LHCN-M2 (cell line): ENCODE measurements at places on chromosomes 13 and 19.

- no peak for DNase-seq
Observed at GRCh38 chr19:55253842-55254624, 4.8 kb downstream of the PPP6R1 start.

DNA sequence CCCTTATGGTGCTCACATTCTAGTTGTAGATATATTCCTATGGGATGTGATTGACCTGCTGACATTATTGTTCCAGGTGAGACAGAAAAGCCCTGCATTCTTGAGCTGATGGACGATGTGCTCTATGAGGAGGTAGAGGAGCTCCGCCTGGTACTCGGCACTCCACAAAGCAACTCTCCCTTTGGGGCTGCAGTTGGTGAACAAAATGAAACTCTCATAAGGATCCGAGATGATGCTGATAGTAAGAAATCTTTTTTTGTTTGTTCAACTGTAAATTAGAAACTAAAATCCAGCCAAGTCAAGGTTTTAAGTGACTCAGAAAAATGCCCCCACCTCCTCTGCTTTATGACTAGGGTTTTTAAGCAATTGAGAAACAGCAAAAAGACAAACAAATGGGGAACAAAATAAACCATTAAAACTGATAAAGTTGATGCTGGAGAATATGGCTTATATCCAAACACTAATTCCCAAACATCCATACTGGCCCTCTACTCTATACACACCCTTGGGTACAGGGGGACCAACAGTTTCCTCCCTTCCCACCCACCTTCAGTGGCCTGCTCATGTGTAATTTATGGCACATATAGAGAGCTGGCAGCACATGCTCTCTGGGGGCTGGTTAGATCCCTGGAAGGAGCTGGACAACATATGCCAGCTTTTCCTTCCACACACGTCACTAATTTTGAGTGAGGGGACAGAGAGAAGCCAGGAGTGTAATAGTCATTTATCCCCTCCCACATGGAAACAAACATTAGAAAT lies 139.6 kb downstream of the STOML3 start:
- DNase-seq, result no peak

- DNase-seq, result peak; percentile 51
Observed at GRCh38 chr13:79128158-79128557, 277.9 kb downstream of the RBM26 start.

- DNase-seq, result no peak
Observed at GRCh38 chr13:24659239-24659638, 21.0 kb upstream of the ATP12A start.

- DNase-seq, result no peak
Observed at GRCh38 chr13:51328488-51328887, 11.0 kb upstream of the SERPINE3 start.

DNA sequence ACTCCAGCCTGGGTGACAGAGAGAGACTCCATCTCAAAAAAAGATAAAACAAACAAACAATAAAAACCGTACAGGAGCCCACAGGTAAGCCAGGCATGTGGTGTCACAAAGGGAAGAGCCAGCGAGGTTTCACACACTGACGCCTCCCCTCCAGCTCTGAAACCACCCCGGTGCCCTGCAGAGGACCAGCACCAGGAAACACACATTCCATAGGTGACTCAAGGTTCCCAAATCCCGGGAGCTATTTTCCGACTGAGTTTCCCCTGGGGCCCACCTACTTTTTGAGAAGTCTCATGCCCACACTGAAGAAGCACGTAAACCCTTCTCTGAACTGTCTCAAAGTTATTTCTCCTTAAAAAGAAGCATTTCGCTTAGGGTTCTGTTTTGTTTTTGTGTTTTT lies 40.3 kb downstream of the RHPN2 start:
- no peak for DNase-seq

GRCh38 chr19:36089847-36090246 lies 21.1 kb upstream of the OVOL3 start:
- no peak for DNase-seq

DNA sequence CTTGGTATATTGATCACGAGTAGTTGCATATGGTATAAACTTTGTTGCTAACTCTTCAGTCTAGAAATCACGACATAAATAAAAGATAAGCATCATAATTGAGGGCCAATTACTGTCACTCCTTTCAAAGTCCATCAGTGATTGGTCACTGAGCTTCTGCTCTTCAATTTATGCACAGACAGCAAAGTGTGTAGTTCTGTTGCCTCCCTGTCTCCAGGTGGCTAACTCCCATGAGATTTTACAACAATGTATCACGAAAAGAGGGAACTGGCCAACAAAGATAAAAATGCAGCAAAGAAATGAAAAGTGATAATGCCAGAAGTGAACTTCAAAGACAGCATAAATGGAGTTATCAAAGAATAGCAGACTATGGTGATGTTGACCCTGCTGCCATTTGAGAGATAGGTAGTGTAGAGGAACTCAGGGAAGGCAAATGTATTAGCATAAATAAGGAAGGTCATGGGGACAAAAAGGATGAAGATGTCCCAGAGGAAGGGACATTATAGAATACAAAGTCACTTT lies 12.7 kb upstream of the TNFSF14 start:
- DNase-seq, result no peak

DNA sequence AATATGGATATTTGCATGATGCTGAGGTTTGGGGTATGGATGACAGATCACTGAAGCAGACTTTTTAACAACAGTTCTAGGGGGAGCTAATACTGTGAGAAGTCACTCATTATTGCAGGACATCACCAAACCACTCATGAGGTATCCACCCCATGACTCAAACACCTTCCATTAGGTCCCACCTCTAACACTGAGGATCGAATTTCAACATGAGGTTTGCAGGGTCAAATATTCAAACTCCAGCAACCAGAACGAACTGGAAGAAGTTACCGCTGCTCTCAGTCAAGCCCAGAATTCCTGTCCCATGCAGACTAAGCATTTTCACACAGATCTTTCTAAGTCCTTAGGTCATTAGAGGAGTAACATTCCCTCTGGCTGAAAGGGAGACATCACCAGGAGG lies 758.9 kb downstream of the UQCRFS1 start:
- no peak for DNase-seq

DNA sequence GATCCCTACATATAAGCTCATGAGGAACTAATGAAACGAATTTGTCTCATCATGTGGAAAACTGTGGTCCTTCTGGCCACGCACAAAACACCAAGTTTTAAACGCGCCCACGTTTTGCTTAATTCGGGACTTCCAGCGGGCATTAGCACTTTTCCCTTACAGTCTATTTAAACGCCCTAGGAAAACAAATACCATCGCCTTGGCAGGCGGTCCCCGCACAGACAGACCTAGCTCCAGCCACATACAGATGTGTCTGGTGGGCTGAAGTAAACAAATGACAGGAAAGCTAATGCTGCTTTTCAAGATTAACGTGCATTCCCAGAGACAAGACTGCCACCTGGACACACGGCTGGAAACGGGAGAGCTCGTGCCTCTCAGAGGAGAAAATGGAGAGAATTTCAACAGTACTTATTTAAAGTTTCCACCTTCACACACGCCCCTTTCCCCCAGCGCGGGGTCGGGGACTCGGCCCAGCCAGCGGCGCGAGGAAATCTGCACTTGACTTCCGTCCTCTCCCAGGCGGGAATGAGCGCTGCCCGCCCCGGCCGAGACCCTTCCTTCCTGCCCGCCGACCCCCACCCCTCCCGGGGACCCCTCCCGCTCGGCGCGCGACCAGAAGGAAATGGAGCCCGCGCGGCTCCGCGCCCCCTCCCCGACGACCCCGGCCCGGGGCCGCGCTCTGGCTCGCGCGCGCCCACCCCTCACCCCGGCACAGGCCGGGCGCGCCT lies 931 bp downstream of the USP12 start:
- peak; percentile 33 for DNase-seq

DNA sequence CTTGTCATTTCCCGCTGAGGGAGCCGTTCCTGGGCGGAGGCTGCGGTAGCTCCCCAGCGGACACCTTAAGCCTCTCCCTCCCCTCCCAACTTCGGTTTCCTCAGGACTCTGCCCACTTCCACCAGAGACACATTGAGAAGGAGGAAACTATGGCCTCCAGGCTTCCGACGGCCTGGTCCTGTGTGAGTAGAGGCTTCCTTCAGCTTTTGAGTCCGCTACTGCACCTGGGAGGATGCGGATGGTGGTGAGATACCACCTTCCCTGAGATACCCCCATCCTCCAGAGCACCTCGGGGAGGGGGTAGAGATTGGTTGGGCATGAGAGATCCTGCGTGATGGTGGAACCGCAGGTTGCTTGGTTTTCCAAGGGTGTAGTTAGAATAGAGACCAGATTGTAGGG lies 955 bp downstream of the ZNF274 start:
- DNase-seq, result no peak

- no peak for DNase-seq
Observed at GRCh38 chr19:15169541-15170285, 31.1 kb downstream of the NOTCH3 start.

DNA sequence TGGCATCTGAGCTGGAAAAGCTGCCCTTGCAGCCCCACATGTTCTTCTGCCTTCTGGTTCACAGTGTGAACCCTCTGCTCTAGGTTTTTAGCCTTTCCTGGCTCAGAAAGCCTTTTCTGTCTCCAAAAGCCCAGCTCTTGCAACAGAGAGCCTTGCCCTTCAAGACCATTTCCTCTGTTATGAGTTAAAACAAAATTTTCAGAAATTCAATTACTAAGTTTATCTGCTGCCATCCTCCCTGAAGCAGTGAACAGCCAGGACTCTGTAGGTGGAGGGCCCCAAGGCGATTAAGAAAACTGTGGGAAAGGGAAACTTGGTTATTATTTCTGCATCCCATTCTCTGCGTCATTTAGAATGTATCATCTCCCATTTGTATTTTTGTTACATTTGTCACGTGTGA lies 18.8 kb downstream of the FAM124A start:
- no peak for DNase-seq

DNA sequence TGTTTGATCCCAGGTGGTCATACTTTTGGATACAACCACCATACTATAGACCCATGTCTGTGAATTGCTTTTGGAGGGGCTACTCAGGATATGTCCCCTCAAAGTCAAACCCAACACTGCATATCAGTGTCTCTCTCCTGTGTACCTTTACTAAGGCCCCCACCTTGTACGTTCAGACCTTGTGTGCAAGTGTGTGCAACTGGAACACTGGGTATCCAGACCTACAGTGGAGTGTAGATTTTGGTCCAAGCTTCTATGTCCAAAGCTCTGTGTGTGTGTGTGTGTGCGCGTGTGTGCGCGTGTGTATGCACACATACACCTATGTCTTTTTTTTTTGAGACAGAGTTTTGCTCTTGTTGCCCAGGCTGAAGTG lies 18.0 kb downstream of the KLK2 start:
- DNase-seq, result no peak

DNA sequence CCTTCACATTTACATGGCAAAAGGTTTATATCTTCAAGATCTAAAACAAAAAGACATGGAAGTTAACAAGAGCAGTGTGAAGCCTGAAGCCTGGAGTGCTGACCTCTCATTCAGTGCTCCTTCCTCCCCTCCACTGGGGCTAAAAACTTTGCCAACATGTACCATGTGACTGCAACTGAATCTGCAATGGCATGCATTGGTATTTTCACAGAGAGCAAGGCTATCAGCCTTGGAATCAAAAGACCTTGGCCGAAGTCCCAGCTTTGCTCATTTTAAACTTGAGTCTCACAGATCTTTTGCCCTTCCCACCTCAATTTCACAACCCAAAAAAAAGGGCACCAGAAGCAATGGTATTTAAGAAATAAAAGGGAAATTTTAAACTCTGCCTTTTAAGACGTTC lies 325.1 kb downstream of the DCT start:
- DNase-seq, result peak; percentile 54

DNA sequence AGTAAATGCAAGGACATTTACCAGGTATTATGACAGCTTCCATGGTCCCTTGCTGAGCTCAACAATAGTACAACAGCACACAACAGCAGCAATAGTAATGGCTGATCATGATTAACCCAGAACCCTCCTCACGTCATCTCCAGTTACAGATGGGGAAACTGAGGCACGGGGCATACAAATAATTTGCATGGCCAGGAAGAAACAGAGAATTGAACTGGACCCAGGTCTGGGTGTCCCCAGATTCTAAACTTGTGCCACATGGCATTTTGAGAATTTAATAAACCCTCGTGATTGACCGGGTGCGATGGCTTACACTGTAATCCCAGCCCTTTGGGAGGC lies 7.2 kb downstream of the MAST3 start:
- no peak for DNase-seq

DNA sequence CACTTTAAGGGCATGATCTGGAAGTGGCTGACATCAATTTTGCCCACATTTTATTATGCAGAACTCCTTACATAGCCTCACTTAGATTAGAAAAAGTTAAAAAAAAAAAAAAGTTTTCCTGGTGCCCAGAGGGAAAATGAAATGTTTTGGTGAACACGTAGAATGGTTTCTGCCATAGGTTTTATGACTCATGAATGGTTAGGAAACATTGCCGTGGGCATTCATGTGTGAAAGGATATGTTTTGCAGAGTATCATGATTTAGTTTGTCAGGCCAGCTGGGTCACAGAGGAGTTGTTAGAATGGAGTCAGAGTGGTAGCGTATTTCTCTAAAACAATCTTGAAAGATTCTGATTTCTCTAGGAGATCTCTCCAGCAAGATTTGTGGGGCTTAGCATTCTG lies 133.8 kb downstream of the MRPL57 start:
- DNase-seq, result no peak

GRCh38 chr13:74274916-74275315 lies 140.7 kb upstream of the KLF12 start:
- DNase-seq, result peak; percentile 70

DNA sequence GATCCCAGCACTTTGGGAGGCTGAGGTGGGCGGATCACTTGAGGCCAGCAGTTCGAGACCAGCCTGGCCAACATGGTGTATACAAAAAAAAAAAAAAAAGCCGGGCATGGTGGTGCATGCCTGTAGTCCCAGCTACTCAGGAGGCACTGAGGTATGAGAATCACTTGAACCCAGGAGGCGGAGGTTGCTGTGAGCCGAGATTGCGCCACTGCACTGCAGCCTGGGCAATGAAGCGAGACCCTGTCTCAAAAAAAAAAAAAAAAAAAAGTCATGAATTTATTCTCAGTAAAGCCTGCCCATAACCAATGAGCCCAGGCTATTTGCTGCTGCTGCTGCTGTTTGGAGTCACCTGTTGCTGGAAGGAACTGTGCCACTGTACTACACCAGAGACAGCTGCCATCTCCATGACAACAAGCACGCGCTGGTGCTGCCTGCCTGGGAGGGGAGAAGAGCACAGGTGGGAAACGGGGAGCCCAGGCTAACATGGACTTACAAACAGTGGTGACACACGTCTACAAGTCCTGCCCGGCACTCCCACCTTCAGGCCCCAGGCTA lies 11.3 kb downstream of the ZFR2 start:
- DNase-seq, result peak; percentile 32

DNA sequence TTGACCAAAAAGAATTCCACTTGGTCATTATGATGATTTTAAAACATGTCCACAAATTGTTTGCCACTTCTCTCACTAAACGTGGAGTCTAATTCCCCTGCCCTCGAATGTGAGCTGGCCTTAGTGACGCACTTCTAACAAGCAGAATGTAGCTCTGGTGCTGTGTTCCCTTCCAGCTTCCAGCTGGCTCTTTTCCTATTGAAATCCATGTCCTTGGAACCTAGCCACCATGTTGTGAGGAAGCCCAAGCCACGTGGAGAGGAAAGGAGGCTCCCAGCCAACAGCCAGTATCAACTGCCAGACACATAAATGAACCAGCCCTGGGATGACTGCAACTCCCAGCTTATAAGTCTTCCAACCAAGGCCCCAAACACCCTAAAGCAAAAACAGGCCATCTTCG lies 23.6 kb upstream of the CEBPA start:
- DNase-seq, result no peak
